ENCODE measurements at places on chromosomes 1 and 21. TPM values are rescaled to one million over a fixed set of nuclear protein-coding genes. Genes with fewer than 3 reads are reported as not detected.
A peak's percentile ranks its signal among the peaks of the same experiment; 100 is the strongest.

- DNase-seq, result peak; percentile 69
Observed at GRCh38 chr1:227887697-227888403, 59.9 kb downstream of the WNT9A start.

- no peak for DNase-seq
Observed at GRCh38 chr1:7219031-7219430, 433.8 kb downstream of the CAMTA1 start.

LAMC1 gene
- total RNA-seq, result 120 TPM

DNA sequence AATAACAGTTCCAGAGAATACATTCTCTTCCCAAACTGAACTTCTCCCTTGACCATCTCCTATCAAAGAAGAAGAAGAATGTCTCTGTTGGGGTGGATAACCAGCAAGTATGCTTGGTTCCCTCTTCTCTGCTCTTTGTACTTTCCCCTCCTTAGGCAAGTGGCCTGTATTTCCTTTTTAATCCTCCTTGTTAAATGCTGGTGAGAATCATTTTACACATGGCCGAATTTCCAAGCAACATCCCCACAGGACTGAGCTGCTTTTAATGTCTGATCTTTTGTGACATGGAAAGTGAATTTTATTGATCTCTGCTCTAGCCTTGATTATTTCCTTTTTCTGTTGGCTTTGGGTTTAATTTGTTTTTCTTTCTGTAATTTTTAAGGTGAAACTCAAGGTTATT, 336.7 kb downstream of the DUSP10 start:
- DNase-seq, result no peak

DNA sequence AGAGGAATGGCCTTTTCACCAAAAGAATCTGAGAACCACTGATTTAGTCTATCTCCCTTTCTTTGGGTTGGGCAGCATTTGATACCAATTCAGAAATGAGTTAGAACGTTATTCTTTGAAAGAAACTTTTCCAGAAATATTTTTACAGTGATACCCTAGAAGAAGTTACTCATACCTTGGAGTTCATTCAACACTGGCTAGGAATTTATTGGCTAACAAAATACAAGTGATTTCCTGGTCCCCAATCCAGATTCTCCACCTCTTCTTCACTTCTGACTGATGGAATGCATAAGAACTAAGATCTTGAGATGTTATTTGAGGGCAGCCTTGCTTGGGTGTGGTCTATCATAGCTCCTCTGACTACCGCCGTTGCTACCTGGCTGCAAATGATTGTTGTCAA, 9.4 kb downstream of the C1orf162 start:
- no peak for DNase-seq

- no peak for DNase-seq
Observed at GRCh38 chr1:57590978-57591377, 167.1 kb upstream of the DAB1 start.

PEF1 gene
- total RNA-seq, result 69.9 TPM

GRCh38 chr21:43031121-43031619, 44.5 kb downstream of the CBS start:
- DNase-seq, result peak; percentile 36

- DNase-seq, result no peak
Observed at GRCh38 chr21:29430030-29430429, 131.3 kb downstream of the BACH1 start.

DNA sequence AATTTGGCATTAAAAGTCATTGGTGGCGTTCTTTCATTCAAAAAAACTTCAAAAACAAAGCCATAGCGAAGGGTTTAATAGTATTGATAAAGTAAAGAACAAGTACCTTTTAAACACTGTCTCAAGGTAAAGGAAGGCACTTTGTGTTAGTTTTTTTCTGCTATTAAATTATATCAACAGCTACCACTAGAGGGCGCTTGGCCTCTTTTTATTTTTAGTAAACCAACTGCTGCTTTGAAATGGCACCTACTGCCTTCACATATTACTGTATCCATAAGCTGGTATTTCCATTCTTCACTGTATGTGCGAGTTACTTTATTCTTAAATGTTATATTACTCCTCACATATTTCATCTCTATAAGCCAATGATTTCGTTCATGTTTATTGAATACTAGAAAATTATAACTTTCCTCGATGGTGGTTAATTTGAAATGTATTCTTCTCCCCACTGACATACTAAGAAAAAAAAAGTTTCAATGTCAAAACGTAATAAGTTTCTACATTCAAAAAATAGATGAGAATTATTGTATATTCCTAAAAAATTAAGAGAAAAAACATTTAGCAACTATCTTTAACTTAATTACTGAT, 125.7 kb upstream of the CXADR start:
- no peak for DNase-seq

GRCh38 chr1:64917328-64917861, 49.0 kb downstream of the JAK1 start:
- DNase-seq, result no peak

DNA sequence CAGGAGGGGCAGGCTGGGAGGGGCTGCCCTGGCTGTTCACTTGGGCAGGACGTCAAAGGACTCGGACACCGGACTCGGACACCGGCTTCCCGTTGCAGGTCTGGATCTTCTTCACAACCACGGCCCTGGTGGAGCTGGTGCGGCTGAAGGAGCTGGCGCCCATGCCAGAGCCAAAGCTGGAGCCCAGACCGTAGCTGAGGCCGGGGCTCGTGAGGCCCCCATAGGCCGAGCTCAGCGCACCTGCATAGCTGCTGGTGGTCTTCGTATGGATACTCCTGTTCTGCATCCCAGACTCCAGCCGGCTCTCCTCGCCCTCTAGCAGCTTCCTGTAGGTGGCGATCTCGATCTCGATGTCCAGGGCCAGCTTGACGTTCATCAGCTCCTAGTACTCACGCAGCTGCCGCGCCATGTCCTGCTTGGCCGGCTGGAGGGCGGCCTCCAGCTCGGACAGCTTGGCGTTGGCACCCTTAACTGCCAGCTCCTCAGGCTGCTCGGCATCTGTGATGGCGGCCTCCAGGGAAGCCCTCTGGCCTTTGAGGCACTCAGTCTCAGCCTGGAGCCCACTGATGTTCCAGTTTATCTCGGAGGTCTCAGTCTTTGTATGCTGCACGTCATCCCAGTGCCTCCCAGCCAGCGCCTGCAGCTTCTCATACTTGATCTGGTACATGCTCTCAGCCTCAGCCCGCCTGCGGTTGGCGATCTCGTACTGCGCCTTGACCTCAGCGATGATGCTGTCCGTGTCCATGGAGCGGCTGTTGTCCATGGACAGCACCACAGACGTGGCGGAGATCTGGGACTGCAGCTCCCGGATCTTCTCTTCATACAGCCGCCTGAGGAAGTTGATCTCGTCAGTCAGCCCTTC, 15.1 kb upstream of the KLF17 start:
- DNase-seq, result peak; percentile 63

- no peak for DNase-seq
Observed at GRCh38 chr1:212977781-212978645, 27.7 kb downstream of the VASH2 start.

DNA sequence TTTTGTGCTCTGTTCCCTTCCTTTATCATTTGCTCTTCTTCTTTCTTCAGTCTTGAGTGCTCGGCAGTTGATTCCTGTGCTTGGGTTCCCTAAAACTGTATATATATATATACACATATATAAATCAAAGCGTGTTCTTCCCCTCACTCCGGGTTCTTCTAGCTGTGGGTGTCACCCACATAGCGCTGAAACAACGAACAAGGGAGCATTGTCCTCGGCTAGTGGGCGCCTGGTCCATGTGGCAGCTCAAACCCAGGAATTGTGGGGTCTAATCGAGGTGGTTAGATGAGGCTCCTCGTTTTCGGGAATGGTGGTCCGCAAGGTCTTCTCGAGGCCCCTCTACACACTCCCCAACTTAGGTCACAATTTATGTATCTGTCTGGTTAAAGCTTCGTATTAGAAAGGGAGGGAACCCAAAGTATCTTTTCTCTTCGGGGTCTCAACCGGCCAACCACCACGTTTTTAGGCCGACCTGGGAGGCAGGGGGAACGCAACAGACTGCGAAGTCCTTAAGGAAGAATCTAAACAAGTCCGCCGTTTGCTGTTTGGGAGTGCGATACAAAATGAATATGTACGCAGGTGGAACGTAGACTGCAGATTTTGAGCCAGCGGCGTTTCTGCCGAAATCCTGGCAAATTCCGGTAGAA, 504 bp upstream of the SDHC start:
- DNase-seq, result no peak

- no peak for DNase-seq
Observed at GRCh38 chr1:186139115-186139514, 235.9 kb downstream of the TPR start.

GRCh38 chr1:156911577-156912298, 8.7 kb upstream of the LRRC71 start:
- DNase-seq, result no peak

- DNase-seq, result no peak
Observed at GRCh38 chr21:15050568-15051377, 14.0 kb downstream of the NRIP1 start.

DNA sequence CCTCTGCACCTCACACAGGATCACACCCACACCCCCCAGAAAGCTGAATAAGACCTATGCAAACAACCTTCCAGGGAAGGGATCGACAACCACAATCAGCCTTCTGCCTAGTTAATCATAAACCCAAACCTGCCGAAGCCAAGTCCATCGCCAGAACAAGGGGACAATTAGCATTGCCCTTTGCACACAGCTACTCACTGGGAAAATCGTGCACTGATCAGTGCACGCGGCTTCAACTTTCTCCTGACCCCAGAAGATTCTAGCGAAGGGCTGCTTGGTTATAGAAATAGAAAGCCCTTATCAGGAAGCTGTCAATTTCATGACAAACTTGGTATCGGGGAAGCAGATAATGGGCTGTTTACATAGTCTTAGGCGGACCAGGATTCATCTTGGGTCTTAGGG, 29.5 kb downstream of the RUNX1 start:
- no peak for DNase-seq

- peak; percentile 75 for DNase-seq
Observed at GRCh38 chr1:20590306-20590777, 1.4 kb downstream of the CDA start.

DMBX1 gene
- not detected for total RNA-seq

KHDC4 gene
- 40.1 TPM for total RNA-seq

- DNase-seq, result peak; percentile 84
Observed at GRCh38 chr1:46687093-46687659, 15.5 kb downstream of the TEX38 start.

TTC34 gene
- 1.3 TPM for total RNA-seq

DNA sequence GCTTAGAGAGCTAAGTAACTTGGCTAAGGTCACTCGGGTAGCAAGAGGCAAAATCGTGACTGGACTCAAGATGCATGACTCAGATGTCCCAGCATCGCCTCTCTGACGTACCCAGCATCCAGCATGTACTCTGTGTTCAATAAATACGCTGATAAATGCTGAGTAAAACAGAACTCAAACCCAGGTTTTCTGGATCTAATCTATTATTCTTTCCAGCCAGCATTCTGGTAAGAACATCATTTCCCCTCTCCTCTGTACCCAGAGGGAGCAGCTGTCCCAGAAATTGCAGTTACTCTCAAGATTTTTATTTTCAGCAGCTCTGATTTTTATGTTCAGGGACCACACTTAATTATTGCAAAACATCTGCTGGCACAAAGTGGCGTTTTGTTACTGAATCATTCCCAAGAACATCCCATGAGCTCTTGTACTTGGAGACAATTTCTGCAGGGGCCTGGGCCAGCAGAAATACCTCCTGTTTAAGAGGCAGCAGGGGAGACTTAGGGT, 249.0 kb downstream of the PRDM2 start:
- DNase-seq, result no peak

DNA sequence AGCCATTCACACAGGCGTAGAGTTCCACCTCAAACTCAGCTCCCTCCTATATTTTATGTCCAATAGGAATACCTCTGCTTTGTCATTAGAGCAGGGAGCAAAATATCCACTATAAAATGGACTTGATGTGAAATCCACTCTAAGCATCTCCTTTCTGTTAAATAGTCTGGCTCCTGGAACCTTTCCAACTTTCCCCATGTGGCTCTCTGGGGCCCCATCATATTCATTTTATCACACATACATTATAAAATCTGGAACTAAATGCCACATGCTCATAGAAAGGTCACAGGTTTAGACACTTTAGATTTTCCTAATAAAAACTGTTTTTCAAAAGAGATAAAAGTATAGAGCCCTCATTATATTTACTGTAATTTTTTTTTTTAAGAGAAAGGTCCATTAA, 82.1 kb downstream of the PTPN14 start:
- no peak for DNase-seq

- DNase-seq, result no peak
Observed at GRCh38 chr1:156704166-156704711, 1.1 kb downstream of the CRABP2 start.

ERI3 gene
- total RNA-seq, result 41.7 TPM

BTBD8 gene
- total RNA-seq, result 5.1 TPM

DNA sequence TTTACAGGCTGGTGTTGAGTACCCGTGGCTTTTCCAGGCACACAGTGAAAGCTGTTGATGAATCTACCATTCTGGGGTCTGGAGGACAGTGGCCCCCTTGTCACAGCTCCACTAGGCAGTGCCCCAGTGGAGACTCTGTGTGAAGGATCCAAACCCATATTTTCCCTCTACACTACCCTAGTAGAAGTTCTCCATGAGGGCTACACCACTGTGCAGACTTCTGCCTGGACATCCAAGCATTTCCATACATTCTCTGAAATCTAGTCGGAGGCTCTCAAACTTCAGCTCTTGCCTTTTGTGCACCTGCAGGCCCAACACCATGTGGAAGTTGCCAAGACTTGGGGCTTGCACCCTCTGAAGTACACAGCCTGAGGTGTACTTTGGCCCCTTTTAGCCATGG, 227.8 kb downstream of the BACH1 start:
- DNase-seq, result no peak

Data from upper lobe of right lung (tissue), 1 donor.